ENCODE measurements at places on chromosomes 2 and 18. TPM values are rescaled to one million over a fixed set of nuclear protein-coding genes. Genes with fewer than 3 reads are reported as not detected.
A peak's percentile ranks its signal among the peaks of the same experiment; 100 is the strongest.

Gene RAB27B
- 1.3 TPM for total RNA-seq

Gene CCDC141
- 1.2 TPM for total RNA-seq

Gene CFAP65
- not detected for total RNA-seq

Gene COL4A4
- 0.11 TPM for total RNA-seq

Gene REG1B
- total RNA-seq: not detected

Gene C2orf72
- total RNA-seq: 0.77 TPM

Gene MC5R
- total RNA-seq: not detected

Gene GALNT14
- 2.2 TPM for total RNA-seq

Gene SERPINB11
- not detected for total RNA-seq

Gene ZNF2
- 6.2 TPM for total RNA-seq

Gene STAT4
- total RNA-seq: 2.4 TPM

DNA sequence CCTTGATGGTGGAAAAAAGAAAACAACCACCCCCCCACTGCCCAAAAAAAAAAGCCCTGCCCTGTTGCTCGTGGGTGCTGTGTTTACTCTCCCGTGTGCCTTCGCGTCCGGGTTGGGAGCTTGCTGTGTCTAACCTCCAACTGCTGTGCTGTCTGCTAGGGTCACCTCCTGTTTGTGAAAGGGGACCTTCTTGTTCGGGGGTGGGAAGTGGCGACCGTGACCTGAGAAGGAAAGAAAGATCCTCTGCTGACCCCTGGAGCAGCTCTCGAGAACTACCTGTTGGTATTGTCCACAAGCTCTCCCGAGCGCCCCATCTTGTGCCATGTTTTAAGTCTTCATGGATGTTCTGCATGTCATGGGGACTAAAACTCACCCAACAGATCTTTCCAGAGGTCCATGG, 28.0 kb downstream of the MAL start:
- no peak for DNase-seq
- peaks cover 56% of the 10 kb centered on the region for H3K27me3 ChIP-seq
- no peak overlapping the region for H3K27ac ChIP-seq
- H3K4me3 ChIP-seq: no peak overlapping the region
- H3K4me1 ChIP-seq: no peaks in the 10 kb centered on the region
- no peaks in the 10 kb centered on the region for H3K36me3 ChIP-seq

GRCh38 chr2:41934329-41934958, 113.4 kb upstream of the PKDCC start:
- H3K27me3 ChIP-seq: no peaks in the 10 kb centered on the region
- H3K36me3 ChIP-seq: no peaks in the 10 kb centered on the region
- H3K27ac ChIP-seq: peak overlapping the region; percentile 87
- H3K4me1 ChIP-seq: peaks cover 86% of the 10 kb centered on the region
- DNase-seq: no peak
- H3K4me3 ChIP-seq: no peak overlapping the region

DNA sequence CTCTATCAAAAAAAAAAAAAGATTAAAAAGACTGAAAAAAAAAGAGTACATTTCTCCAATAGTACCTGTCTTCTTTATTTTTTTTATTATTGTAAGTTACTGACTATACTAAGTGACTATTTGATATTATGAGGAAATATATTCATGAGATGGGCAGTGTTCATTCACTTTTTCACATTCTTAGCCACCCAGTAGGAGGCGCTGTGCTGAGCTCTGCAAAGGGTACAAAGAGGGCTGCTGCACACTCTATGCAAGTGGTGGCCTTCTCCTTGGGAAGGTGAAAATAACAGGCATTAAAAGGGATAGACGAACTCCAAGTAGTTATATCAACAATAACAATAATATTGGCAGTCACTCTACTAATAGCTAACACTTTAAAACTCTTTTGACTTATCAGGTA, 1034.9 kb upstream of the FANCL start:
- no peak for DNase-seq
- peaks cover 13% of the 10 kb centered on the region for H3K4me1 ChIP-seq
- no peak overlapping the region for H3K27ac ChIP-seq
- H3K36me3 ChIP-seq: no peaks in the 10 kb centered on the region

DNA sequence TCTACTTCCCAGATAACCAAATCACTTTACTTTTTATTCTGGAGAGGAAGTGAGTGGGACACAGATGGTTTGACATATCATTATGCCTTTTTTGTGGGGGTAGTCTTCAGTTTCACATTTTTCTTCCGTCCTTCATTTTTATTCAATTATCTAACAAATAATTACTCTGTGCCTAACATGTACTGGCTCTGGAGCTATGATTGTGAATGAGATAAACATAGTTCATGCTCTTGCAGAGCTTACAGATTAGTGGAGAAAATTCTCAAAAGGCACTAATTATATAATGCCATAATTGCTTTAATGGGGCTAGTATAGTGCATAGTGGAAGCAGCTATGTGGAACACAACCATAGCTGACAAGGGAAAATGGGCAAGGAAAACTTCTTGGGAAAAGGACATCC, 303.6 kb upstream of the TFPI start:
- no peak overlapping the region for H3K27ac ChIP-seq
- no peak overlapping the region for H3K4me3 ChIP-seq
- no peaks in the 10 kb centered on the region for H3K27me3 ChIP-seq
- DNase-seq: no peak

DNA sequence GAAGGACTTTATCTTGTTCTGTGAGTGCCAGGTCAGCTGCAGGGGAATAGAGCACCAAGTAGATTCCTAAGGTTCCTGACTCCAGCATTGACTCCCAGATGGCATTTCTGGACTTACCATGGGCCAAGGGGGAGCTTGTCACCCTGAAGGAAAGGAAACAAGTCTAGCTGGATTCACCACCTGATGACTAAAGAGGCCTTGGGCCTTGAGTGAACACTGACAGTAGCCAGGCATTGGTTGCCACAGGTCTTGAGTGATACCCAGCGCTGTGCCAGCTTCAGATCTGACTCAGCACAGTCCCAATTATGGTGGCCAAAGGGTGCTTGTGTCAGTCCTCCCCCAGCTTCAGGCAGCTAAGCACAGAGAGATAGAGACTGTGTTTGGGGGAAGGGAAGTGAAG, 40.1 kb upstream of the CAPN13 start:
- H3K36me3 ChIP-seq: no peaks in the 10 kb centered on the region
- peaks cover 38% of the 10 kb centered on the region for H3K27me3 ChIP-seq
- no peak overlapping the region for H3K27ac ChIP-seq
- no peaks in the 10 kb centered on the region for H3K4me1 ChIP-seq

DNA sequence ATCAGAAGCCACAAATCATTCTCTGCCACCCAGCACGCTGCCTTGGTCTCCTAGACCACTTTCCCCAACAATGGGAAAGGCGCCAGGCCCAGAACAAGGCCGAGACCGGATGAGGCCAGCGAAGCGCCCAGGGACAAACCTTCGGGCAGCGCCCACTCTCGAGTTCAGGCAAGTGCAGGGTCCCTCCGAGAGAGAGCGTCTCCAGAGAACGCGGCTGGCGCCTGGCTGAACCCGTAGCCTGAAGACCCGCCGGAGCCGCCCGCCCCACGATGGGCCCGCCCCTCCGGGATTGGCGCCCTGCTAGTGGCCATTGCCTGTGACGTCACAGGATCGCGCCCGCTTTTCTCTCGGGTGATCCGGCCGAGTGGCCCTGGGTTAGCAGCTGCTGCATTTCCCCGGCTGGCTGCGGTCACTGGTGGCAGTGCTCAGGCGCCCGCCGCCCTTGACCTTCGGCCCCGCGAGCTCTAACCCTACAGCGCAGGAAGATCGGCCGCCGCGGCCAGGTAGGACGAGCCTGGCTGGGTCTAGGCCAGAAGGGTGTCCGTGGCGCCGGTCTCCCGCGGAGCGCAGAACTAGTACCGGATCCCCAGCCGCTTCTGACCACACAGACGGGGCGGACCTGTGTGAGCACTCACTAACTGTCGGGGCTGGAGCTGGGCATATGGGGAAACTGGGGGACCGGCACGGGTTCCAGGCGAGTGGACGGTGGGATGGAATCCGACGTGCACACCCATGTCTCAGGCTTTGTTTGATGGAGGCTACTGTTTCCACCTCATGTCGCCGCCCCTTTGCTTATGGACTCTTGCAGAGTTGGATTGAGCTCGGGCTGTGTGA, at the start of gene FAHD2A:
Gene FAHD2A, plus strand, starts transcription at position 339 of the 834 bp plus-strand sequence. CDS start 2,851 bp downstream, outside the sequence.
- peaks cover 19% of the 10 kb centered on the region for H3K4me1 ChIP-seq
- DNase-seq: peak; percentile 90
- peak within 1 kb of the TSS; percentile 100 for H3K4me3 ChIP-seq
- no peaks in the 10 kb centered on the region for H3K27me3 ChIP-seq

DNA sequence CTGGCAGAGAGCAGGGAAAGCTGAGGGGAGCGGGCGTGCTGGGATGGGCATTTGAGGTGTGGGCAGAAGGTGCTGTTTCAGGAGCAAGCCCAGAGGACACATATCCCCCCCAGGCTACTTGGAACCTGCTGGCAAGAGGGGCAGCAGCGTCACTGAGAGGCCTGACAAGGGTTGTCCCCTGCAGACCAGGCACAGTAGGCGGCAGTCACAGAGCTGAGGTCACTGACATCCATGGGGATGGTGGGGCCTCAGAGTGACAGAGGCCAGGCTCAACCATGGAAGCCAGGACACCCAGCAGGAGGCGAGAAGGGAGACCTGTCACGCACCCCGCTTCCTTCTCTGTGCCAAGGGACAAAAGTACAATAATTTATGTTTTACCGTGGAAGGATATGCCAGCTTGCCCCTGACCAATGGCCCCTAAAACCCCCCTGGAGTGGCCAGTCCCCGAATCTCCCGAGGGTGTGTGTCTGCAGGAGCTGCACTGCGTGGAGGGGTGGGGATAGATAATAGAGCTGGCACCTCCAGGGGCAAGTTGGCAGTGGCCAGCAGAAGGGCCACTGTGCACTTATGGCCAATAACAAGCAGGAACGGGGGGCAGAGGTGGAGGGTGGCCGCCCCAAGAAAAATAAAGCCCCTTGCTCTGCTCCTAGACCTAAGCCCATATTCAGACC, 86.3 kb upstream of the SLC66A3 start:
- H3K4me1 ChIP-seq: peaks cover 8% of the 10 kb centered on the region
- no peaks in the 10 kb centered on the region for H3K36me3 ChIP-seq
- H3K27ac ChIP-seq: no peak overlapping the region
- no peak overlapping the region for H3K4me3 ChIP-seq

GRCh38 chr2:44009136-44009735, 13.4 kb upstream of the LRPPRC start:
- H3K4me3 ChIP-seq: no peak overlapping the region
- DNase-seq: no peak
- H3K36me3 ChIP-seq: no peaks in the 10 kb centered on the region

DNA sequence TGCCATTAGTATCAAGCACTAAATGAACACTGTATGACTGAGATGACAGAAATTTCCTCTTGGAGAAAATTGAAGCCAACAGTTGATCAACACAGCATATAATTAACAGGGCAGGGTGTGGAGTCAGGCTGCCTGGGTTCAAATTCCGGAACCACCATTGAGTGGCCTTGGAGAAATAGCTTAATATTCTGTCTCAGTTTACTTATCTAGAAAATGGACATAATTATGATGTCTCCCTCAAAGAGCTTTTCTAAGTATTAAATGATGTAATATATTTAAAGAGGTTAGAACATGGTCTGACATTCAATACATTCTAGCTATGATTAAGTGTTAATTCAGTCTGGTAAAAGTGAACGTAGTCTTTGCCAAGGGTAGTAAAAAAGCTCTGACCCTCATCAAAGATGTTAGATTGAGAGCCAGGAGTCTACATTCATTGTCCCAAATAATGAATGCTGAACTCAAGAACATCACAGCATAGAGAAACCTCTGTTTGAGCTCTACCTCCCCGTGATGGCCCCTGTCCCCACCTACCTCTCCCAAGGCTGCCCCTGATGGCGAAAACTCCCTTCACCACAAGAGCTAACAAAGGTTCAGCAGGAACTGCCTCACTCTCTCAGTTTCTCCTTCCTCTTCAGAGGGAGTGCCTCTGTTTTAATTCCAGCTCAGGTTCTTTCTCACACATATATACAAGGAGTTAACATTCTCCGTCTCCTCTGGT, 2.7 kb upstream of the VWA3B start:
- H3K4me3 ChIP-seq: no peak overlapping the region
- peaks cover 10% of the 10 kb centered on the region for H3K4me1 ChIP-seq
- no peak overlapping the region for H3K27ac ChIP-seq
- H3K36me3 ChIP-seq: no peaks in the 10 kb centered on the region

GRCh38 chr2:144548532-144549191, 28.7 kb upstream of the ZEB2 start:
- peaks cover 3% of the 10 kb centered on the region for H3K36me3 ChIP-seq
- no peak overlapping the region for H3K4me3 ChIP-seq
- DNase-seq: no peak
- no peak overlapping the region for H3K27ac ChIP-seq
- H3K4me1 ChIP-seq: peaks cover 30% of the 10 kb centered on the region

DNA sequence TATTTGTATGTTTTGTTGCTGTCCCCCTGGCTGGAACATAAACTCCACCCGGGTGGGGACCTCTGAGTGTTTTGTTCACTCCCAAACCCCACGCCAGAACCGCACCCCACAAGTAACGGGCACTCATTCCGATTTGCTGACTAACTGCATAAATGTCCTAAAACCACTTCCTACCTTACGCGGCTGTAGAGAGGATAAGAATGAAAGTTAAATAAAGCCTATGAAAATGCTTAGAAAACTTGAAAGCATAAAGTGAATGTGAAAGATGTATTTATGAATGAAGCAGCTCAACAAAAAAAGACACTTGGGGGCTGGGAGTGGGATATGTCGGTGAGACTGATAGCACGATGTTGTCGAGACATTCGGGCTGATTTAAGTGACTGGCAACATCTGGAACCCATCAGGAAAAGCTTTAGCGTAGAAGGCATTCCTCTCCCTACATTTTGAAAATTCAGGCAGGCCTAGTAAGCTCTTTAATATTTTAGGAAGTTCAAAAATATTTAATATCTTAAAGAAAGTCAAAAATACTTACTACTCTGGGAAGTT, 206.7 kb downstream of the SH3RF3 start:
- H3K4me3 ChIP-seq: peak overlapping the region; percentile 6
- H3K36me3 ChIP-seq: no peaks in the 10 kb centered on the region
- peaks cover 29% of the 10 kb centered on the region for H3K4me1 ChIP-seq
- H3K27me3 ChIP-seq: peaks cover 10% of the 10 kb centered on the region
- H3K27ac ChIP-seq: peak overlapping the region; percentile 83

DNA sequence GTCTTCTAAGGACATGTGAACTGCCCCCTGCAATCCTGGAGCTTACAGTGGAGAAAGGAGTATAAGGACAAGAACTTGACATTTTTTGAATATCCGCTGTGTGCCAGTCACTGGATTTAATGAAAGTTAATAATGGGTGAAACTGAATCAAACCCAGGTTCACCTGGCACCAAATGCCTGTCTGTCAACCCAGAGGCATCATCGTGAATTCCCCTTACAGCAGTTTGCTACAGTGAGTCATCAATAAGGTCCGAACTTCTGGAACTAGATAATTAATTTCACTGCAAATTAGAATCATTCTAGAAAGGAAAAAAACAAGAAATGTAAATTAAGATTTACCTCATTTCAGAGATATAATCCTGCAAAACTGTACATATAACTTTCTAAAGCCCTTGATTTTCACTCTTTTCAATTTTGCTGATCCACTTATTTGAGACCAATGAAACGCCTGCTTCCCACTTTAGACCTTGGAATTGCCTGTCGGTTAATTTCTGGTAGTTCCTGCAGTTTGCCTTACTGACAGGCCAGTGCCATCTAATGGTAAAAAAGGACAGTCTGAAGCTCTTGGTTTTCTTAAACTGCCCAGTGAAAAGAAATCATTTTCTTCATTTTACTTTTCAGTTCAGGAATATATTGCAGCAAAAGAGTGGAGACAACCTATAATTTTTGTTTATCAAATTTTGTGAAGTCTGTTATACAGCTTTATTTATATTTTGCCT, 8.2 kb downstream of the DSG2 start:
- peaks cover 8% of the 10 kb centered on the region for H3K36me3 ChIP-seq
- peaks cover 21% of the 10 kb centered on the region for H3K4me1 ChIP-seq
- no peak overlapping the region for H3K27ac ChIP-seq
- no peak for DNase-seq
- no peaks in the 10 kb centered on the region for H3K27me3 ChIP-seq

- no peak overlapping the region for H3K4me3 ChIP-seq
- H3K4me1 ChIP-seq: peaks cover 17% of the 10 kb centered on the region
- no peaks in the 10 kb centered on the region for H3K36me3 ChIP-seq
- H3K27ac ChIP-seq: no peak overlapping the region
Measured at GRCh38 chr2:70477441-70477844, 76.2 kb downstream of the TGFA start.

Data from mesothelial cell of epicardium (in vitro differentiated cells).